ENCODE measurements at places on chromosomes 3 and 15.

DNA sequence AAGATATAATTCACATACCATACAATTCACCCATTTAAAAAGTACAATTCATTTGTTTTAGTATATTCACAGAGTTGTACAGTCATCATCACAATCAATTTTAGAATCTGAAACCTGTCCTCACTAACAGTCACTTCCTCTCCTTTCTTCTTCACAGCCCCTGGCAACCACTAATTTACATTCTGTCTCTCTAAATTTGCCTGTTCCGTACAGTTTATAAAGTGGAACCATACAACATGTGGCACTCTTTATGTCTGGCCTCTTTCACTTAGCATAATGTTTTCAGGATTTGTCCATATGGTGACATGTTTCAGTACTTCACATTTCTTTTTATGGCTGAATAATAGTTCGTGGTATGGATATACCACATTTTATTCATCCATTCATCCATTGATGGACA lies 22.7 kb downstream of the ERICH6 start:
- no peak for DNase-seq

DNA sequence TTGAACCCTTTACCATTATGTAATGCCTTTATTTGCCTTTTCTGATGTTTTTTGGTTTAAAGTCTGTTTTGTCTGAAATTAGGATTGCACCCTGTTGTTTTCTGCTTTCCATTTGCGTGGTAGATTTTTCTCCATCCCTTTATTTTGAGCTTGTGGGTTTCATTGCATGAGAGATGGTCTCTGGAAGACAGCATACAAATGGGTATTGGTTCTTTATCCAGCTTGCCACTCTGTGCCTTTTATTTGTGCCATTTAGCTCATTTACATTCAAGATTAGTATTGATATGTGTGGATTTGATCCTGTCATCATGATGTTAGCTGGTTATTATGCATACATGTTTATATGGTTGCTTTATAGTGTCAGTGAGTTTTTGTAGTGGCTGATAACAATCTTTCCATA lies 318.7 kb upstream of the PPP2R3A start:
- DNase-seq, result no peak

DNA sequence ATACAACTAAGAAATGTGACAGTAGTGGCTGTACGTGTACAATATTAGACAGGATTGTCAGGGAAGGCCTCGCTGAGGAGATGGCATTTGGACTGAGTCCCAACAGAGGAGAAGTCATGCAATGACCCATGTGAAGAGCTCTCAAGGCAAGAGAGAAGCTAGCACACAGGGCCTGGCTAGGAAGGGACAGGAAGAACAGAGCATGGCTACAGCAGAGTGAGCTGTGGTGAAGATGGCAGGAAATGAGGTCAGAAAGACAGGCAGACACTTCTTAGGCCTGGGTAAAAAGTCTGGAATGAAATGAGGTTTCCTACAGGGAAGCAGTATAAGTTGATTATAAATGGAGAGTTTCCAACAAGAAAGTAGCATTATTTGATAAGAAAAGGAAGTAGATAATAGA lies 33.2 kb upstream of the LEKR1 start:
- no peak for DNase-seq

GRCh38 chr3:141921316-141921715 lies 44.9 kb downstream of the ATP1B3 start:
- DNase-seq, result no peak

GRCh38 chr3:179826247-179826637 lies 173.4 kb downstream of the USP13 start:
- no peak for DNase-seq

DNA sequence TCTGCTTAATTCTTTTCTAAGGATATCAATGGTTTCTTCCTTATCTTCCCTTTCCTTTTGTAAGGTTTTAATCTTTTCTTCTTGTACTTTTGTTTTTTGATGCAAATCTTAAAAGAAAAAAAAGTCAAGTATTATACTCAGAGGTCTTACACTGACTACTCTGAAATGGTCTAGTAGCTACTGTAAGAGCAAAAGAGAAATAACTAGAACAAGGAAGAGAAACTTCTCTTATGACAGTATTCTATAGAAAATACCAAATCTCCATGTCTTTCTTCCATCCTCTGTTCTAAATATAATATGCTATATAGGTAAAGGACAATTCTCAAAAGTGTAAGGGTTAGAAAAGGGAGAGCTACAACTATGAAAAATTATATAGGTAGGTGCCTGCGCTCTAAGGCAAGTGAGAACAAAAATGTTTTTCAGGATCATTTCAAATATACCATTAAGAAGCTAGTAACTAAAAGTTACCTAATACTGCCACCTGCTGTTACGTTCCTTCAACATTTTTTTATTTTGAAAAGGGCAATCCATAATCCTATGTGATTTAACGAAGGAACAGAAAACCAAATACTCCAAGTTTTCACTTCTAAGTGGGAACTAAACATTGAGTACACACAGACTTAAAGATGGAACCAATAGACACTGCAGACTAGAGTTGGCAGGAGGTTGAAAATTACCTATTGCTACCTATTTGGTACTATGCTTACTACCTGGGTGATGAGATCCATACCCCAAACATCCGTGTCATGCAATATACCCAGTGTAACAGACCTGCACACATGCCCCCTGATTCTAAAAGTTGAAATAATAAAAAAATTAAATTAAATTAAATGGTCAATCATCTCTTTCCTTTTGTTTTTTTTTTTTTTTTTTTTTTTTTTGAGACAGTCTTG lies 36.7 kb downstream of the CIP2A start:
- DNase-seq, result peak; percentile 77

- DNase-seq, result no peak
Observed at GRCh38 chr3:141250828-141251227, 19.2 kb downstream of the PXYLP1 start.

GRCh38 chr15:56537881-56538280 lies 72.9 kb upstream of the MNS1 start:
- DNase-seq, result no peak

DNA sequence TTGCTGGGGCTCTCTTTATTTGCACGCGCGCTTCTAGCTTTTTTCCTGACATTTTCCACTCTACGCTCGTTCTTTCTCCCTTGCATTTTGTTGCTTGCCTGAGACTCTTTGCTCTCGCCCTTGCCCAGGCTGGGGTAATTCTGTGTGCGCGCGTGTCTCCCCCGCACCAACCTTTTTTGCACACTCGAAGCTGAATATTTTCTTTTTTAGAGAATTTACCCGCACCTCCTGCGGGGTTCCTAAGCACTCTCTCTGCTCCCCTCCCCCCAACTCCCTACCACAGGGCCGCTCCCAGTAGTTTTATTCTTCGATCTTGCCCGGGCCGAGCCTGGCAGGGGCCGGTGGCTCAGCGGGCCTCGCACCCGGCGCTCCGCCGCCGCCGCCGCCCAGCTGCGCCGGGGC lies 732 bp downstream of the FAM43A start:
- DNase-seq, result no peak

GRCh38 chr15:81182031-81182755 lies 14.5 kb upstream of the IL16 start:
- no peak for DNase-seq

DNA sequence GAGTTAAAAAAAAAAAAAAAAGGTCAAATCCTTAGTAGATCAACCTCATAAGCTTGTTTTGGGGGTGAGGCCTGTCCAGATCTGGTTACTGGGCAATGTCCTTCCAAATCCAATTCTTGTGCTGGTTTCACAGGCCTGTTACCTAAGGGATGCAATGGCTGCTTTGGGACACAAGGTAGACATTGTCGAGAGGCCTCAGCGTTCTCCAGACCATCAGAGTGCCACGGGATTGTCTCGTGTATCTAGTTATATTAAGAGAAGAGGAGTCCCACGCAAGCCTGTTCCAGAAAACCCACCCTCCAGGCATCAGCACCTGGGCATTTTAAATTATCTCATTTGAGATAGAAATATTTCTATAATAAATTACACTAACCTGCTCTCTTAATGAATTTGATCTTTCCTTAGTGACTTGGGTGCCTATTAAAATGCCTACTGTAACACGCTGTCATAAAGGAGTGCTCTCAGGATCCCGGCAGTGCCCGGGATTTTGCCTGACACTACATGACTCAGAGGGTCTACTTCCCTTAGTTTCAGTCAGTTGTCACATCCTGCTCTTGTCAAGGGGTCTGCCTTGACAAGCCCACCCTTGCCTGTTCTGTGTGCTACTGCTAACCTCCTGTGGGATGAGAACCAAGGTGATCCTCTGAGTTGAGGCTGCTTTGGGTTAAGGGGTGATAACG lies 116.0 kb downstream of the LIPC start:
- DNase-seq, result no peak

DNA sequence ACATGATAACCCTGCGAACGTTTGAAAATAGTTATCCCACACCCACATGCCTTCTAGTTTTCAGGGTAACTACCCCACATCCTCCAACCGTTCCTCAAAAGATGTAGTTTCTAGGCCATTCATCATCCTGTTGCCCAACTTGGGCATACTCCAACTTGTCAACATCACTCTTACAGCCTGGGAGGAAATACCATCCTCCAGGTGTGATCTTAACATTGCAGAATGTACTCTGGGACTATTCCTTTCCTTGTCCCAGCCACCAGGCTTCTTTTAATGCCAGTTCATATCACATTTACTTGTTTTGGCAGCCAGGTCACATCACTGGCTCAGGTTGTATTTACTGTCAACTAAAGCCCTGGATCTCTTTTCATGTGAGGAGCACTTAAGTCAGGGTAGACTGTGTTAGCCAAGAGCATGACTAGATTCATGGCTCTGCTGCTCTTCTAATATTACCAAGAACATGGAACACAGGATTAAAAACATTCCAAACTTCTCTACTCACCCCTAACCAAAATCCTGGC lies 4.0 kb upstream of the DENND6A start:
- peak; percentile 54 for DNase-seq

DNA sequence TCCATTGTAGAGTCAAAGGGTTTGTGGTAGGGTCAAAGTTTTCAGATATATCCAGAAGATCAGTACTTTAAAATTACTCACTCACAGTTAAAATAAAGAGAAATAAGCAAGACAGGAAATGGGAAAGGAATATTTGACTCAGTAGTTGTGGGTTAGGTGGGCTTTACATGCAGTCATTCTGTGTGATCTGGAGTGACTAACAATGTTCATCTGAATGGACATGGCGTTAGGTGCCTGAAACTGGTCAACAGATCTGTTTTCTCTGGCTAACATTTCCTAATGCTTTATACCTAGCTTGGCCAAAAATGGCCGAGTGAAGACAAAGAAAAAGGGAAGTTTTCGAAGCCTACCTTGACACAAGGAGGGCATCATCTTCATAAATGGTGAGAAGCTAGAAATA lies 133.4 kb upstream of the SATB1 start:
- DNase-seq, result no peak

DNA sequence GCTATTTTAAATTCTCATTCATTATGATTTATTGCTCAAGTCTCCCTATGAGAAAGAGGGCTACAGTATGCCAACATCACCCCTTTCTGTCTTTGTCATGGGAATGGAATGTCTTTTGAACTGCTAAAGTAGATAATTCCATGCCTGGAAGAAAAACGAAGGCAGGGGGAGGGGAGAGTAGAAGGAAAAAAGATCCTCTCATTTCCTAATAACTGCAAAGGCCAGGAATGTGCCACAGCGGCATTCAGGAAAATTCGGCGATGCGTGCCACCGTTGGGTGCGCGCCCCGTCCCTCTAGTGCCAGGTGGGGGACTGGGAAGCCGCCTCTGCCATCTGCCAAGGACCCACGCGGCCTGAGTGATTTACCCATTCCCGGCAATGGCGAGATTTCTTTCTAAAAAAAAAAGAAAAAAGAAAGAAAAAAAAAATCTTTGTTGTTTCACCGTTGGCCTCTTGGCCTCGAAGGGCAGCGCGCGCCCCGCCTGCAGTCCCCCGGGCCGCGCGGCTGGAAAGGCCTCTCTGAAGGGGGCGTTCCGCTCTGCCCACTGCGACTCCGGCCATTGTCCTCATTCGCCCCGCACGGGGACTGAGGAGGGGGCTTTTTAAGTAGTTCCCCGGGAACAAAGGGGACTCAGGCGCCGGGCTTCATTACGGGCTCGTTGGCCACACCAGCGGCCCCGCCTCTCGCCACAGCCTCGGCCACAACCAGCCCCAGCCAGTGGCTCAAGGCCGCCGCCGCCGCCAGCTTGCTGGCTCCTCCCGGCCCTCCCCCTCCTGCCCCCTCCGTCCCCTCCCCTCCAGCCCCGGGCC lies 54.5 kb downstream of the CPN2 start:
- no peak for DNase-seq

DNA sequence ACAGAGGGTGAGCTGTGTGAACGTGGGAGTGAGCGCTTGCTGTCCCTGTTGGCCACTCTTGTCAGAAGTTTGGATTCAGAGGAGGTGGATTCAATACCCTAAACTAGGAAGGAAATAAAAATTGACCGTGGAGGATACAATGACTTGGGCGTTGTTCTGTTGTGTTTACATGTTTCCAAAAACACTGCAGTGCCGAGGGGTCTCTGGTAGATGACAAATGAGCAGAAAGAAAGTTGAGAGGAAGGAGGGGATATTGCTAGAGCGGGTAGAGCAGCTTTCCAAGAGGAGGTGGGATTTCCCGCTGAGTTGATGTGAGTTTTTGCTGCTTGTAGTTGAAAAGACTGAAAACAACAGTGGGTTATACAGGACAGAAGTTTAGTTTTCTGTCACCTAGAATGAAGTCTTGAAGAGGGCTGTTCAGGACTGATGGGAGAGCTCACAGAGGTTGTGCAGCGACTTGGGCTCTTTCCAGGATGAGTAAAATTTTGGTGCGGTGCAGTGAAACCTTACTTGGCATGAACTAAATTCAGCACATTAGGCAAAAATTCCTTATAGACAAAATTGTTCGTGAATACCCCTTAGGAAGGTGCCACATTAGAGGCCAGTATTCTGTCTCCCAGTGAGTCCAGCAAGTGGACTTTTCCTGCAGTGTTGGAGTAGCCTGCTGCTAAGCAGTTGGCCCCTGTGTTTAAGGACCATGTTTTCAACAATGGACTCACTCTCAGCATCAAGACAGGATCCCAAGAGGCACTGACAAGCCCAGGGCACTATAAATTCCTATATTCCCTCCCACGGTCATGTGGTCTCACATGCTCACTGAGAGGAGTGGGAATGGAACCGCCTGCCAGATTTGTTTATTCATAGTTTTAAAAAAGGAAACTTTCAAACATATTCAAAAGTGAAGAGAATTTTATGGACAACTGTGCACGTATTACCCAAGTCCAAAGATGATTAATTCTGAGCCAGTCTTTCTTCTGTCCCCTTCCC lies 435.0 kb upstream of the C2CD4B start:
- peak; percentile 16 for DNase-seq

GRCh38 chr3:153903430-153903829 lies 217.8 kb upstream of the ARHGEF26 start:
- no peak for DNase-seq

DNA sequence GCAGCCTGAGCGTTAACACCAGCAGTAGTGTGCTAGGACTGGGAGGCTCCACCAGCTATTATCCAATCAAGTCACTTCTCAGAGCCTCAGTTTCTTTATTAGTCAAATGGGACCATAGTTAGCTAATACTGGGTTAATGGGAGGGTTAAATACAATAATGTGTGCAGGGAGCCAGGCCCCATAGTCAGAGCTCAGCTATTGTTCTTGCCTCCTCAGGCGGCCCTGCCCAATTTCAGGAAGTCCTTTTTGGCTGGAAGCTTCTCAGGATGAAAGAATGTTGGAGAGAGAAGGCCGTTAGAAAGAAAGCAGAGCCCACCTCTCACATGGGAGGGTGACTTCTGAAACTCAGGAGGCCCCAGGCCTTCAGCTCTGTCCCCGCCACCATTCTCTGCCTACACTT lies 39.5 kb upstream of the SMAD6 start:
- DNase-seq, result no peak
